ENCODE measurements at places on chromosomes 7 and 10. TPM values are rescaled to one million over a fixed set of nuclear protein-coding genes. Genes with fewer than 3 reads are reported as not detected.

ZNF239 gene
- polyA plus RNA-seq = 1.9 TPM

ZNF117 gene
- polyA plus RNA-seq = 0.46 TPM

GSDME gene
- polyA plus RNA-seq = 22.3 TPM

KCP gene
- not detected for polyA plus RNA-seq

TAS2R3 gene
- polyA plus RNA-seq = not detected

GTF2IRD1 gene
- not detected for polyA plus RNA-seq

CHN2 gene
- not detected for polyA plus RNA-seq

FEZF1 gene
- not detected for polyA plus RNA-seq

LRRD1 gene
- not detected for polyA plus RNA-seq

CLCN1 gene
- not detected for polyA plus RNA-seq

NEUROG3 gene
- polyA plus RNA-seq = not detected

SRRT gene
- 79.0 TPM for polyA plus RNA-seq

ADAMTS14 gene
- not detected for polyA plus RNA-seq

GATA3 gene
- polyA plus RNA-seq = 0.26 TPM

HTR5A gene
- not detected for polyA plus RNA-seq

ABCA13 gene
- polyA plus RNA-seq = not detected

CPN1 gene
- polyA plus RNA-seq = not detected

SPDYE1 gene
- 0.31 TPM for polyA plus RNA-seq

NUDT13 gene
- 2.1 TPM for polyA plus RNA-seq

HMX3 gene
- polyA plus RNA-seq = not detected

SLC16A12 gene
- polyA plus RNA-seq = not detected

FGFBP3 gene
- polyA plus RNA-seq = 1.4 TPM

SUGCT gene
- 11.4 TPM for polyA plus RNA-seq

AKR1C2 gene
- not detected for polyA plus RNA-seq

LRIT1 gene
- polyA plus RNA-seq = not detected

PRSS1 gene
- not detected for polyA plus RNA-seq

Data from naive B cell (primary cell).